ENCODE measurements at places on chromosomes 1 and 21.

- DNase-seq: no peak
These were observed 115.3 kb downstream of the RUNX1 start for GRCh38 chr21:34933609-34934335.

DNA sequence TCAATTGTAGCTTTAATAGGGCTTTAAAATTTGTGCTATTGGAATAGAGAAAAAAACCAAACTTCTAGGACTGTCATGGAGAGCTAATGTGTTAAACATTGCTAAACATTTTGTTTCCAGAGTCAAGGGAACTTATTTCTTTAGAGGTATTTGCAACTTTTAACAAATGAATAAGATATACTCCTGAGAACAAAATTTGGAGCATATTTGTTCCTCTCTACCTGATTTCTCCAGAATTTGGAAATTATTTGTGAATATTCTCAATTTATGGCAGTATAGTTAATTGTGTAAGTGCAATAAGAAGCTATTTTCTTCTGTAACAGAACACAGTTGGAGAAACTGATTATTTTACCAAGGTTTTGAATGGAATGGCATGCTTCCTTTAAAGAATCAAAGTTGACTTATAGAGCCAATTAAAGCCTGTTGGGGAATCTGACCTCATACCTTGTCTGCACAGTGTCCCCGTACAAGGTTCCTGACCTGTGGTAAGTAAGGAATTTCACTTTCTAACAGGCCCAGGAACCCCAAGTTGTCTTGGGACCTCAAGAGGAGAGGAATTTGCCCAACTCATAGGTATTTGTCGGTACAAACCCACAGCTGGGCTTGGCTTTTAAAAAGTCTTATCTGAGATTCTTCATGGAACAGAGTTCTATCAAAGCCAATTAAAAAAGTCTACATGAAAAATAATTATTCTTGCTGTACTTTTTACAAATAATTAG, 72.6 kb upstream of the CSF1 start:
- no peak for DNase-seq

GRCh38 chr1:236065509-236066005, 667 bp upstream of the NID1 start:
- DNase-seq: no peak

DNA sequence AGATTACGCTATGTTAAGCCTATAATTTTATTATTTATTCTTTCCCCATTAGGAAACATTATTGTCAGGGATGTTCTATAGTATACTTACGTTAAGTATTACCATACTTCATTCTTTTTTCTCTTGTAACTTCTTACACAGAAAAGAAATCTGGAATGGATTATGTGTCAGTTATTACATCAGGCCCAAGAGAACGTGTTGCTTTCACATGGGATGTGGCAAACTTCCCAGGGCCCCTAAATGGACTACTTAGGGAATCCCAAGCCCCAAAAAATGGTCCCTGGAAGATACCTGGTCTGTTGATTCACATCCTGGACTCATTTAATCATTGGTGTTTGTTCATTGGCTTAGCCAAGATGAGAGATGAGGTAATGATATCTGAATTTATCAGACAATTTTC, 249.8 kb downstream of the NRIP1 start:
- DNase-seq: no peak

- DNase-seq: no peak
These were observed 202.6 kb upstream of the COA6 start for GRCh38 chr1:234170622-234171021.

GRCh38 chr1:231161667-231162296, at the start of gene TRIM67:
TRIM67 (plus strand) TSS chr1:231162058; CDS start chr1:231162970, 912 bp downstream.
- DNase-seq: no peak

Measured in amniotic stem cell (primary cell).